ENCODE measurements at places on chromosomes 7 and 10.

DNA sequence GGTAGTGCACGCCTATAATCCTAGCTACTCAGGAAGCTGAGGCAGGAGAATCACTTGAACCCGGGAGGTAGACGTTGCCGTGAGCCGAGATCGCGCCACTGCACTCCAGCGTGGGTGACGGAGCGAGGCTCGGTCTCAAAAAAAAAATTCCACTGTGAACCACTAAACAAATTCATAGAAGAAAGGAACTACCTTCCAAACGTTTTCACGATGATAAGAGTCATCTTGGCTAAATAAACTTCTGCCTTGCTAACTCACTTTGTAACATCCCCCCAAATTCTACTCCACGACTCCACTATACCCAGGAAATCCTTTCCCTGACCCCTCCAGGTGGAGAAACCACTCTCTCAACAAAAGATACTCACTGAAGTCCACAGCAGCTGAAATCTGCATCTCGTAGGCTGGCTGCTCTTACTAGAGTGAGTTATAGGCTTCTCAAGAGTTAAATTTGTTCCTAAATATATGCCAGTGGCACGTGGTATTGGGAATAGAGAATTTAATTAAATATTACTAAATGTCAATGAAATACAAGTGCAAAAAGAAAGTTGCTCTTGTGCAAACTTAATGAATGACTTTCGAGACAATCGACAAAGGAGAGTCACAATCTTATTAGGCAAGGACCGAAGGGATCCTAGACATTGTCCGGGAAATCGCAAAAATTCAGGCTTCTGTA, 1.6 kb upstream of the GTF2I start:
- no peaks in the 10 kb centered on the region for H3K27me3 ChIP-seq
- no peak for DNase-seq
- peaks cover 27% of the 10 kb centered on the region for H3K4me1 ChIP-seq
- peak overlapping the region; percentile 76 for H3K27ac ChIP-seq
- H3K36me3 ChIP-seq: no peaks in the 10 kb centered on the region

DNA sequence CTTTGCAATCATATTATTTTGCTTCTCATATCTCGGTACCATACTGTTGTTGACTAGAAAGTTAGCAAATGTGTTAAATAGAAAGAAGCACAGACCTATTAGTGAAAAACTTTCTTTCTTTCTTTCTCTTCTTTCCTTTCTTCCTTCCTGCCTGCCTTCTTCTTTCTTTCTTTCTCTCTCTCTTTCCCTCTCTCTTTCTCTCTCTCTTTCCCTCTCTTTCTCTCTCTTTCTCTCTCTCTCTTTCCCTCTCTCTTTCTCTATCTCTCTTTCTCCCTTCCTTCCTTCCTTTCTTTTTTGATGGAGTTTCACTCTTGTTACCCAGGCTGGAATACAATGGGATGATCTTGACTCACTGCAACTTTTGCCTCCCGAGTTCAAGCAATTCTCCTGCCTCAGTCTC, 1160.6 kb downstream of the GATA3 start:
- H3K4me1 ChIP-seq: no peaks in the 10 kb centered on the region
- DNase-seq: no peak
- peaks cover 39% of the 10 kb centered on the region for H3K27me3 ChIP-seq
- H3K4me3 ChIP-seq: no peak overlapping the region

GRCh38 chr10:23065181-23065948, 30.0 kb upstream of the MSRB2 start:
- H3K27me3 ChIP-seq: peaks cover 5% of the 10 kb centered on the region
- peaks cover 3% of the 10 kb centered on the region for H3K4me1 ChIP-seq
- no peaks in the 10 kb centered on the region for H3K36me3 ChIP-seq

- no peak within 1 kb of the TSS for H3K27ac ChIP-seq
- H3K27me3 ChIP-seq: peaks cover 7% of the 10 kb centered on the region
- H3K36me3 ChIP-seq: no peaks in the 10 kb centered on the region
- no peaks in the 10 kb centered on the region for H3K4me1 ChIP-seq
- H3K4me3 ChIP-seq: no peak within 1 kb of the TSS
These were observed at the start of gene ADGRA1 for GRCh38 chr10:133087679-133088178. ADGRA1 (plus strand) TSS chr10:133087924; CDS start chr10:133088910, 986 bp downstream.

GRCh38 chr10:89120931-89121763, 86.0 kb downstream of the CH25H start:
- no peak overlapping the region for H3K4me3 ChIP-seq
- H3K27me3 ChIP-seq: peaks cover 32% of the 10 kb centered on the region
- DNase-seq: no peak
- no peak overlapping the region for H3K27ac ChIP-seq
- H3K4me1 ChIP-seq: no peaks in the 10 kb centered on the region

DNA sequence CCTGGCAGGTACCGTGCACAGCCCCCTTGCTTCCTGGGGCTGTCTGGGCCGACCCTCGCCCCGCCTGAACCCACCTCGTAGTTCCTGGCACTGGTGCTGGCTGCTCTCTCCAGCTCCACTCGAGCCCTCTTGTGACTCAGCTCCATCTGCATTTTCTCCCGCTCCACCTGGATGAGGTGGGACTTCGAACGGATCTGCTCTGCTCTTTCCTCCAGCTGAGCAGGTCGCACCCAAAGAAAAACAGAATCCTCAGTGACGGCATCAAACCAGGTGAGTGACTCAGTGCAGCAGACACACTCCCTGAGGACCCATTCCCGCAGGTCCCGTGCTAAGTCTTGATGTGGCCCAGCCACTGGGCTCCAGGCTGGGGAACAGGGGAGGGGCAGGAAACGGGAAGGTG, 7.4 kb downstream of the MAD1L1 start:
- DNase-seq: no peak
- H3K4me3 ChIP-seq: no peak overlapping the region
- H3K27ac ChIP-seq: no peak overlapping the region
- H3K4me1 ChIP-seq: peaks cover 16% of the 10 kb centered on the region

- no peak for DNase-seq
- no peaks in the 10 kb centered on the region for H3K27me3 ChIP-seq
- H3K27ac ChIP-seq: peak overlapping the region; percentile 81
- peak overlapping the region; percentile 1 for H3K4me3 ChIP-seq
These were observed 154.0 kb downstream of the SGMS1 start for GRCh38 chr10:50469778-50470193.

DNA sequence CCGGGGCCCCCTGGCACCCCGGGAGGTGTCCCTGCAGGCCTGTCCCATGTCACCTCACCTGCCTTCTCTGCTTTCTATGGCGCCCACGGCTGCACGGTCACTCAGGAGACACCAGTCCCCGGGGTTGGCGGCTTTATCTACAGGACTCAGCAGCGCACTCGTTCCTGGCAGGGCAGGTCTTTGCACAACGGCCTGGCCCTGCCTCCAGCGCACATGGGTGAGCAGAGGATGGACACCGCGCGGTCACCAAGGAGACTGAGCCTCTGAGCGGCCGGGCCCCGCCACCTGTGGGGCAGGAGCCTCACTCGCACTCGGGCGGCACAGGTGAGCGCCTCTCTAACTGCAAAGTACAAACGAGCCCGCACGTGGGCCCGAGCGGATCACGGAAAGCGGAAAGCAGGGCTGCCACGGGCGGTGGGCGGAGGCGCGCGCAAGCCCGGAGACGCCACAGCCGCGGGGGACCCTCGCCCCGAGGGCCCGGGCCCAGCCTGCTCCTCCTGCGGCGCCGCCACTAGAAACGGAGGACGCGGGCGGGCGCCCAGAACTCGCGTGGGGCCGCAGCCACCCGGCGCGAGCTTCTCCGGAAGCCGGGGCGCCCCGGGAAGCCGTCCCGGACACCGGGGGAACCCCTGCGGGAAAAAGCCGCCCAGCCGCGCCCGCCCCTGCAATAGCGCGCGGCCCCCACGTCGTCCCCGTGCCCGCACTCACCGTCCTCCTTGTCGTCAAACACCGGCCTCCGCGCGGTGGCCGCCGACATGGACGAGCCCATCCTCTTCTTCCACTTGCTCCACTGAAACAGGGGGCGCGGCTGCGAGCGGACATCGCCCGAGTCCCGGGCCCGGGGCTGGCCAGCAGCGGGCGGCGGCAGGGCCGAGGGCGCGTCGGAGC, 642 bp downstream of the STK32C start:
- H3K4me3 ChIP-seq: peak overlapping the region; percentile 95
- H3K27ac ChIP-seq: no peak overlapping the region
- no peaks in the 10 kb centered on the region for H3K27me3 ChIP-seq
- DNase-seq: no peak
- H3K4me1 ChIP-seq: peaks cover 13% of the 10 kb centered on the region
- H3K36me3 ChIP-seq: no peaks in the 10 kb centered on the region

- H3K27me3 ChIP-seq: no peaks in the 10 kb centered on the region
- H3K4me3 ChIP-seq: peak overlapping the region; percentile 30
- H3K27ac ChIP-seq: no peak overlapping the region
- no peaks in the 10 kb centered on the region for H3K36me3 ChIP-seq
These were observed 308.2 kb downstream of the AUTS2 start for GRCh38 chr7:69906283-69906995.

GRCh38 chr7:7264306-7265040, 82.1 kb downstream of the C1GALT1 start:
- no peaks in the 10 kb centered on the region for H3K36me3 ChIP-seq
- no peaks in the 10 kb centered on the region for H3K27me3 ChIP-seq
- H3K27ac ChIP-seq: no peak overlapping the region
- DNase-seq: no peak

DNA sequence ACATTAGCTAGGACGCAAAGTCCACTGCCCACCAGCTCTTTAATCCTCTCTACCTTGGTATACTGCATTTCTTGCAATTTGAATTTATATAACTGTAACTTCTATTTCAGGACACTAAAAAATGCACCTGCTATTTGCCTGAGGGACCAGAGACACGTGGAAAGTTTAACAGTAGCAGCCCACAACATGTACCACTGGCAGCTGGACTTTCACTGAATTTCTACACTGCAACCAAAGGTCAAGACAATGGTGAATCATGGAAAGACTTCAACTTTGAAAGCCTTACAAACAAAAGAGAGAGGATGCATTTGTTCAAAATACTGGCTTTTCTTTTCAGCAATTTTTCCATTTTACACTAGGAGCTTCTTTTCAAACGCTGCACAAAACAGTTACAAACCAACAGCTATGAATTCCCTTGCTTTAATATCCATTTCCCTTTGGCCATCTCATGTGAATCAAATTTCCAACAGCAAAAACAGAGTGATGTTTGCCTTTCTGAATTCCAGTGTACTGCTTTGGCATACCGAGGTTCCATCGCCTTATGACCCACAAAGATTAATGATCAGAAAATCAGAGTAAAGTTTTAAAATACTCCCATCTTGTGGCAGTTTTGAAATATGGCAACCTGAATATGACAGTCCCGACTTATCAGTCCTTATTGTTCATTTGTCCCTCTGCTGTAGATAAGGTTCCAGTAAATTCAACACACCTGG, 29.9 kb upstream of the HNRNPH3 start:
- no peak overlapping the region for H3K4me3 ChIP-seq
- H3K4me1 ChIP-seq: no peaks in the 10 kb centered on the region
- H3K27me3 ChIP-seq: no peaks in the 10 kb centered on the region
- no peaks in the 10 kb centered on the region for H3K36me3 ChIP-seq
- H3K27ac ChIP-seq: no peak overlapping the region

DNA sequence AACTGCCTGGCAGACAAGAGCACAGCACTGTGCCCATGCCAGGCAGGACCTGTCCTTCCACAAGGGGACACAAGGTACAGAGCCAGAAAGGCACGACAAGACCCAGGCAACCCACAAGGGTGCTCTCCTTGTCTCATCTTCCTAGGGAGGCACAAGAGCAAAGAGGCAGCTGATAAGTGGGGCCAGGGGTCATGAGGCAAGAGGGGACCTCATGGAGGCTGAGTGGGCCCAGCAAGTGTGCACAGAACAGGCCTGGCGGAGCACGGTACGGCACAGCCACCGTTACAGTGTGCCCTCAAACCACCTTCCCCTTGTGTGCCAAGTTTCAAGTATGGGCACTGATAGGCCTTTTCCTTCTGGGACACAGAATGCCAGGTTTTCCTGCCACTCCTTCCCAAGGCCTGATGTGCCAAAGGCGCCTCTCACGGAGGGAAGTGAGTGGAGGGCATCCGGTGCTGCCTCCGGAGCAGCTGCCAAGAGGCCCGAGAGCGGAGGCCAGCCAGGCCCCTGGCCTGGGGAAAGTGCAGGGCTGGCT, 75.6 kb downstream of the FAM53B start:
- no peak overlapping the region for H3K4me3 ChIP-seq
- H3K27me3 ChIP-seq: no peaks in the 10 kb centered on the region
- DNase-seq: no peak
- peaks cover 51% of the 10 kb centered on the region for H3K4me1 ChIP-seq
- H3K27ac ChIP-seq: peak overlapping the region; percentile 45

DNA sequence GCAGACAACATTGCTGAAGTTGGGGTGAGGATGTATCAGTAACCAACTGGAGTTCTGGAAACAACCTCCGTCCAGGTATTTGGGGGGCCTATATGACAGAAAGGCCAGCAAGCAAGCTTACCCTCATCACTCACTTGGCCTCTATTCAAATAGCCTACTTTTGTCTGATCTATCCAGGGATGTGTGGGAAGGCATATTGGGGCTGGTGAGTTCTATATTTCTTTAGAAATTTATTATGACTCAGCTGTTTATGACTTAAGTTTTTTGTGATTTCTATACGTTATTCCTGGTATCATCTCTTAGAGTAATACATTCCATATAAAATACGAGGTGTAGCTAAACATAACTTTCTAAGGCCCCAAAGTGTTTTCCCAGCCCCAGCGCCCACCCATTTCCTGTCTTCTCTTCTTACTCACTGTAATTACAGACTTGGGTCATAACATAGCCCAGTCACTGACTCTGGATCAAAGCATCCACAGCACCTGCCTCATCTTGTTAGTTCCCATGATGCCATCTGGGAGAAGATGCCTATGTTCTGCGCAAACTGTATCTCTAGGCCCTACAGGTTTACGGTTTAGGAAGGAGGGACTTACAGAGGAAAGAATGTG, 18.1 kb downstream of the GARS1 start:
- H3K4me1 ChIP-seq: no peaks in the 10 kb centered on the region
- DNase-seq: no peak
- no peaks in the 10 kb centered on the region for H3K27me3 ChIP-seq
- H3K36me3 ChIP-seq: peaks cover 51% of the 10 kb centered on the region
- no peak overlapping the region for H3K27ac ChIP-seq

DNA sequence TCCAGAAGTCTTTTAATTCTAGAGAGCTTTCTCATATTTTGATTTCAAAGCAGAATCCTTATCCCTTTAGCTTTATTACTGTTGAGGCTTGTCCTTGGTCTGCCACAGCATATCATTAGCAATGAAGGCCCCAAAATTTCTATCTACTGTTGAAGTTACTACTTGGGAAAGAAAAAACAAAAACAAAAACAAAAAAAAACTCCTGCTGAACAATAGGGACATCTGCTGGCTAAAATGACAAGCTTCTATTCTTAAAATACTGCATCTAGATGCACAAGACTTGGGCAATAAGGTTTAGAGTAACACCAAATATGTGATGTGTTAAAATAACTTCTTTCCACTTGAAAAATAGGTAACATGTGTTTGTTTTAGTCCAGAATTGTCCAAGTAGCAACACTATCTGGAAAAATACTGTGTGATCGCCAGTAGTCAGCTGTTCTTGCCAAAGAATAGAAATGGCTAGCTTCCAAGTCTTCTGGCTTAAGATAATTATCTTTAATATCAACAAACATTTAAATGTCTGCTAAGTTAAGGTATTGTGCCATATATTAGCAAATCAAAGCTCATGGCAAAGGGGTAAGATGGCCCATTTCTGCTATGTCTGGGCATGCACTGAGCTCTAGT, 3.8 kb upstream of the DMTF1 start:
- H3K4me1 ChIP-seq: peaks cover 21% of the 10 kb centered on the region
- no peak overlapping the region for H3K27ac ChIP-seq
- no peaks in the 10 kb centered on the region for H3K27me3 ChIP-seq
- no peak overlapping the region for H3K4me3 ChIP-seq
- H3K36me3 ChIP-seq: peaks cover 7% of the 10 kb centered on the region

GRCh38 chr7:34107276-34107675, 201.9 kb downstream of the BMPER start:
- no peaks in the 10 kb centered on the region for H3K36me3 ChIP-seq
- H3K4me1 ChIP-seq: no peaks in the 10 kb centered on the region
- H3K27me3 ChIP-seq: no peaks in the 10 kb centered on the region

GRCh38 chr7:88321694-88322093, 15.0 kb upstream of the STEAP4 start:
- no peaks in the 10 kb centered on the region for H3K4me1 ChIP-seq
- peaks cover 11% of the 10 kb centered on the region for H3K27me3 ChIP-seq
- H3K4me3 ChIP-seq: no peak overlapping the region
- H3K36me3 ChIP-seq: no peaks in the 10 kb centered on the region
